ENCODE measurements at places on chromosomes 2 and 18.

DNA sequence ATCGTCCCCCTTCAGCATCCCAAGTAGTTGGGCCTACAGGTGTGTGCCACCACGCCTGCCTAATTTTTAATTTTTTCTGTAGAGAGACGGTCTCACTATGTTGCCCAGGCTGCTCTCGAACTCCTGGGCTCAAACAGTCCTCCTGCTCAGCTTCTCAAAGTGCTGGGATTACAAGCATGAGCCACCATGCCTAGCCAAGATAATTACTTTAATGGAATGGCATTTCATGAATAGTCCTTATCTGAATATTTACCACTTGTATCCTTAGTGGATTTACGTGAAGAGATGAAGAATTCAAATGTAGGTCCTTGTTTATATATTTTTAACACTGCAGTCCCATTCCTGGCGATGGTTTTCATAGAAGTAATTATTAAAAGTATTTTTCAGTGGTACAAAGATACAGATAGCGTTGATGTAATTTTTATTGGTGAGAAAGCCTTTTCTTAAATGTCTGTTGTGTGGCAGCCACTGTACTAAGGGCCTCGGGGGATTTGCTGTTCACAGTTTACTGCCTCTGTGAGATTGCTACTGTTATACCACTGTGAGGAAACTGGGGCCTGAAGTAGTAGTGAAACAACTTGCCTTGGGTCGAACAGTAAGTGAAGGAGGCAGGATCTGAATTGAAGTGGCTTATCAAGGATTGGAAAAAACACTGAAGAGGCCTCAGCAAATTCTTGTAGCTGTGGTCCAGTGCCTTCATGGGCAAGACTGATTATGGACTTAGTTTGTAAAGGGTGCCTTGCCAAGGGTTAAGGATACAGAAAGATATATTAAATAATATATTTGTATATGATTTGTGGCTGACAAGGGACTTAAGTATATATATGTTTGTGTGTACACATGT lies 151.2 kb downstream of the PRPF40A start:
- no peak for DNase-seq

GRCh38 chr2:215983581-215984351 lies 29.6 kb downstream of the MREG start:
- DNase-seq = no peak

- no peak for DNase-seq
These were observed 26.5 kb upstream of the L3MBTL4 start for GRCh38 chr18:6441200-6441599.

DNA sequence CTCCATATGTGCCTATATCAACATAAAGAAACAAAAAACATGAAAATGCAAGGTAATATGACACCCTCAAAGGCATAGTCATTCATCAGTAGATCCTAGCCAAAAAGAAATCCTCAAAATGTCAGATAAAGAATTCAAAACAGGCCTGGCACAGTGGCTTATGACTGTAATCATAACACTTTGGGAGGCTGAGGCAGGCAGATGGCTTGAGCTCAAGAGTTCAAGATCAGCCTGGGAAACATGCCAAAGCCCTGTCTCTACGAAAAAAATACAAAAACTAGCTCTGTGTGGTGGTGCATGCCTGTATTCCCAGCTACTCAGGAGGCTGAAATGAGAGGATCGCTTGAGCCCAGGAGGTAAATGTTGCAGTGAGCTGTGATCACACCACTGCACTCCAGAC lies 284.6 kb upstream of the KLHL29 start:
- DNase-seq = no peak

- DNase-seq = no peak
These were observed 16.0 kb downstream of the CCNT2 start for GRCh38 chr2:134934641-134935040.

- DNase-seq = no peak
These were observed 23.3 kb downstream of the PUM2 start for GRCh38 chr2:20327370-20327769.

GRCh38 chr18:59502274-59503175 lies 143.5 kb upstream of the LMAN1 start:
- DNase-seq = no peak
